ENCODE measurements at places on chromosomes 2 and 18.

DNA sequence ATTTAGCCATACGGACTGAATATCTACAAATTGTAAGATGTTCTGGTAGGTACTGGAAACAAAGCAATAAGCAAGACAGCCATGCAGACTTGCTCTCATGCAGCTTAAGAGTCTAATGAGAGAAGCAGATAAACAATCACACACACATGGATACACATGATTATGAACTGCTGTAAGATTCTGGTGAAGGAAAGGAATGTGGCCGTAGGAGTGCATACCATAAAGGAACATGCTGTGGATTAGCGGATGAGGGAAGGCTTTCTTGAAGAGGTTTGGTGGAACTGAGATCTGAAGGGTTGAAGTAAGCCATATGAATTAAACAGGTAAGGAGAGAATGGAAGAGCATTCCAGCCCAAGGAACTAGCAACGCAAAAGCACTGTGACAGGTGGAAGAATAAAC, 13.8 kb downstream of the CCDC93 start:
- DNase-seq = no peak

DNA sequence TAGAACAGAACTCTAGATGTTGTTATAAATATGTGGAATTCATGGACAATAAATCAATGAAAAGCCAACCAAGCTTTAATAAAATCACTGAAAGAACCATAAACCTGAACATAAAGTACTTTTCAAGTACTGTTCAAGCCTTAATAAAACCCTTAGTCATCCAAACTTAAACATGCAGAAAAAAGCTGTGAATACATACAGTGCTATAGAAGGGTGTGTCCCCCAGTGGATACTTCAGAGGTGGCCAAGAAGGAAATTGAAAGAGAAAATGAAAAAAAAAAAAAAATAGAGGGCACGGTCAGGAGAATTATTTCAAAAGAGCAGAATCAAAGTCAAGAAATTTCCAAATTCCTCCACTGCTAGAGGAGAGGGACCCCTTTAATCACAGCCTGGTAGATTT, 141.1 kb downstream of the SP100 start:
- DNase-seq = no peak

DNA sequence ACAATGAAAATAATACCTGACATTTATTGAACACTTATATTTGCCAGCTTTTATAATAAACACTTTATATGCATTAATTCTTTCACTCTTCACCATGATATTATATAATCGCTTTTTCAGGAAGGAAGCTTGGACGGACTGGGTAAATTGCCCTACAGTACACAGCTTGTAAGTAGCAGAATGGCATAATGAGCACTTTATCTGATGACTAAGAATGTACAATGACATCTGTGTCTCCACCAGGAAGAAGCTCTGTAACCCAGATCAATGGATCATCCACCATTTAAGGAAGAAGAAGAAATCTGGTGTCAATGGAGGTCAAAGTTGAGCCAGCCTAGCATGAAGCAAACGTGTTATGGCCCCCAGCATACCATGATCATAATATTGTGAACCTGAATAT, 444.0 kb upstream of the SPHKAP start:
- DNase-seq = no peak

- no peak for DNase-seq
These were observed 1.9 kb downstream of the PER2 start for GRCh38 chr2:238286551-238286950.

- no peak for DNase-seq
These were observed 6.7 kb downstream of the EVA1A start for GRCh38 chr2:75553935-75554531.

DNA sequence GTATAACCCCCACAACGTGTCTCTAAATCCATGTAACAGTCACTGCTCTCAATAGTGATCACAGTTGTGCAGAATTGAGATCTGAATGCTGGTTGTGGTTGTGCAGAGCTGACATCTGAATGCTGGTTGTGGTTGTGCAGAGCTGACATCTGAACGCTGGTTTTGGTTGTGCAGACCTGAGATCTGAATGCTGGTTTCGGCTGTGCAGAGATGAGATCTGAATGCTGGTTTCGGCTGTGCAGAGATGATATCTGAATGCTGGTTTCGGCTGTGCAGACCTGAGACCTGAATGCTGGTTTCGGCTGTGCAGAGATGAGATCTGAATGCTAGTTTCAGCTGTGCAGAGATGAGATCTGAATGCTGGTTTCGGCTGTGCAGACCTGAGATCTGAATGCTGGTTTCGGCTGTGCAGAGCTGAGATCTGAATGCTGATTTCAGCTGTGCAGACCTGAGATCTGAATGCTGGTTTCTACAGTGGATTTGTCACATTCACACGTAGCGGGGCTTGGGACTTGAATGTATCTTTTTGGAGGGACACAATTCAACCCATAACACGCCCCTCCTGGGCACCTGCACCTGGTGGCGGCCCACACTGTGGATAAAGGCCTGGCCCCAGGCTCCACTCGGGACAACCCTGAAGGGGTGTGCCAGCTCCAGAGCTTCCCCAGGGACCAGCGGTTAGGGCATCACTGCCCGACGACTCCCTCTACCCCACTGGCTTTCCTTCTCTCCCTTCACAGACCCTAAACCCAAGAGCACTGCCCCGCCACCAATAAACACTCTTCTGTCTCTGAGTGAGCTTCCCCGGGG, 51.1 kb upstream of the SLC66A3 start:
- no peak for DNase-seq

GRCh38 chr18:68604256-68604655, 110.7 kb downstream of the TMX3 start:
- no peak for DNase-seq

- no peak for DNase-seq
These were observed 8.3 kb upstream of the MRPL33 start for GRCh38 chr2:27762951-27763906.

- no peak for DNase-seq
These were observed 222.3 kb downstream of the SH3RF3 start for GRCh38 chr2:109351164-109351756.

DNA sequence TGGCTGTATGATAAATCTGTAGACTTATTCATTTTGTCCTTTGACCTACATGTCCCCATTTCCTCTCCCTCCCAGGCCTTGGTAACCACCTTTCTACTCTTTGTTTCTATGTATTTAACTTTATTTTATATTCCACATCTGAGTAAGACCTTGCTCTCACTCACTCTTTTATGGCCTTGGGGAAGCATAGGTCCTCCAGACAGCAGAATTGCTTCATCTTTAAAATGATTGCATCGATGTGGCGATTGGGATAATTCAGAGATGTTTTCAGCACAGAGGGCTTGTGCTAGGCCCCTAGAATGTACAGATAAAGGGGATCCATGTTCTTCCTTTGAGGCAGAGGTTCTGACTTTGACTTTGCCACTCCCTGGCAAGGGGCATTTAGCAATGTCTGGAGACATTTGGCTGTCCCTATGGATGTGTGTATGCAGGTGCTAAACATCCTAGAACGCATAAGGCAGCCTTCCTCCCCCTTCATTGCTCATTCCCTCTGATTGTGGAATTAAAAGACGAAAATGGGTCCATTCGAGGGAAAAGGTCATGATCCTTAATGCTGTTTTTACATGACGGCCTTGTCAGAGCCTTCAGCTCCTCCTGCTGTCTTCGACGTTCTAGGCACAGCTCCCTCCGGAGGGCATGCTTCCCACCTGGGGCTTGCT, 1.2 kb upstream of the GPR39 start:
- no peak for DNase-seq

- DNase-seq = no peak
These were observed 10.4 kb upstream of the KCNE4 start for GRCh38 chr2:223041527-223042109.

DNA sequence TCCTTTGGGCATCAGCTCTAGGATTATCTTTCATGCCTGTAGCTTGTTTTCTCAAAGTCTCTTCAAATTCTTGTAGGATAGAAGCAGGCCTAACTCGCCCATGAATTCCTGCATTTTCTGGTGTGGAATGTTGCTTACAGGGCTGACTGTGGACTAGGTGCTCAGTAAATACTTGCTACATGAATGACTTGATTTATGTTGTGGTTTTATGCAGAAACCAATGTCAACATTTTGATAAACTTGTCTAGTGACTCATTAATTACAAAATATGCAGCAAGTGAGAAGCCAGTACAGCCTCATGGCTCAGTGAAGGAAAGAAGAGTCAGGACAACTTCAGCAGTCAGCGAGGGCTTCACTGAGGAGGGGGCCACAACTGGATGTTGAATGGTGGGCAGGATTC, 110.6 kb upstream of the SIX2 start:
- DNase-seq = no peak

GRCh38 chr2:152961351-152961750, 242.9 kb downstream of the ARL6IP6 start:
- DNase-seq = no peak

- no peak for DNase-seq
These were observed 15.7 kb upstream of the MYO3B start for GRCh38 chr2:170162271-170162632.

DNA sequence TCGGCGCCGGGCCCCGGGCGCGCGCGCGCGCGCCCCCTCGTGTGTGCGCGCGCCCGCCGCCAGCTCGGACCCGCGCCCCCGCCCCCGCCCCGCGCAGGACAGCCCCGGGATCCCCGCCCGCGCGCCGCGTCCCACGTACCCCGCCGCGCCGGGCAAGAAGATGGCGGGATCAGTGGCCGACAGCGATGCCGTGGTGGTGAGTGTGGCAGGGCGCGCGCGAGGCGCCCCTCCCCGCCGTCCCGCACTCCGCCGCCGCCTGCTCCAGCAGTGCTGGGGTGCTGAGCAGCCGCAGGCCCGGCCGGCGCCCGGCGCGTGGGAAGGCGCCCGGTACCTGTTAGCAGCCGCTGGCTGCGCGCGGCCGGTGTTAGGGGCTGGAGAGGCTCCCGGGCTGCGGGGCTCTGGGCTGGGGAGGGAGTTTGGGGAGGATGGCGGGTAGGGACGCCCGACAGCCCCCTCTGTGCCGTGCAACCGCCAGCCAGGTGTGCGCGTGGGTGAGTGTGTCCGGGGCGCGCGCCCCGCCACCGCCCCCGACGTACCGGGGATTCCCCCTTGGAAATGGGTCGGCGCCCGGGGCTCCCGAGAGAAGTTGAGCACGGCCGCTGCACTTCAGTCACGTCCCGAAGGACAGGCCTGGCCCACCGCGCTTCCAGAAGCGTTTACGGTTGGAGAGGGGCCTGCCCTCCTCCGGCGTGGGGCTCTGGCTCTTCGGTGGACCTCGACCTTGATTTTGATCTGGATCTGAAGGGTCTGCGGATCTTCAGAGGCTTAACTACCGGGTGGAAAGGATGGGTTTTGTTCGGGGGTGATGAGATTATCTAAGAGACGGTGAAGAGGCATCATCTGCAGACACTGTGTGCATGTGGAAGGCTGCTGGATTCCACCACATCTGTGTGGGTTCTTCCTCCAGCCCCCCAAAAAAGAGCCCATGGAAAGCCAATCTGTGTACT, 697 bp downstream of the LGALSL start:
- DNase-seq = no peak

DNA sequence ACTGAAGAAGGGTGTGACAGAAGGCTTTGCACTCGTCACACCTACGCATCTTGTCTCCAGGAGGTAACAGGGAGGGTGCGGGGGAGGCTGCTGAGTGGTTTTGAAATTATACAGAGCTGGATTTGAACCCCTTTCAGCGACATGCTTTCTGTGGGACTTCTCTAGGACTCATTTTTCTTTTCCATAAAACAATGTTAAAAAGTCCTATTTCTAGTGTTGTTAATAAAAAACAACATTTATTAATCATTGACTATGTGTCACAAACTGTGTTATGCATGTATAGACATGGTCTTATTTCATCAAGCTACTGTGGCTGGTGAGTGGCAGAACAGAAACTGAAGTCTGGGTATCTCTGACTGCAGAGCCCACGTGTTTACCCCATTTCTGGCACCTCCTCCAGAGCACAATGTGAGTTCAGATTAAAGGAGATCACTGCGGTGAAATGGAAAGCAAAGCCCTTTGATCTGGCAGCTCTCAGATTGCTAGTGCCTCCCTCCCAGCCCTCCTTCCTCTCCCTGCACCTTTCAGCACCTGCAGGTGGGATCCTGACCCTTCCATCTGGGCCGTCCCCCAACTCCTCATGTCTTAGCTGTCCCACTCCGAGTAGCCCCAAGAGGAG, 315.5 kb upstream of the MYT1L start:
- DNase-seq = no peak

- no peak for DNase-seq
These were observed 2.7 kb upstream of the SLC66A2 start for GRCh38 chr18:79953971-79954651.

GRCh38 chr18:71673954-71674353, 870.2 kb downstream of the CBLN2 start:
- DNase-seq = no peak

DNA sequence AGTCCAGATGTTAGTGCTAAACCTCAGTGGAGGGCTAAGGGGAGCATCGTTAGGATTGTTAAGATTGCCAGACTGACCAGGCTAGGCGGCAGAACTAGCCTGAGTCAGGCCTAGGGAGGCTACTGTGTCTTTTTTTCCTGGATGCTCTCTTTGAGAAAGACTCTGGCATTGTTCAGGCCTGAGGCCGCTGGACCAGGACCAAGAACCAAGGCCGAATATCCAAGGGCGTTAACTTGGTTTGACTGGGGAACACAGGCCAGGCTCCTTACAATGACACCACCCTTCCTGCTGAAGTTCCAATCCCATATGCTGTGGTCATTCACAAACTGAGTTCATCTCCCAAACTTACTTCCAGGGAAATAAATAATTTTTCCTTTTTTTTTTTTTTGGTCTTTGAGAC, 10.6 kb downstream of the HTRA2 start:
- DNase-seq = no peak

- no peak for DNase-seq
These were observed 42.7 kb upstream of the CDH19 start for GRCh38 chr18:66646609-66647008.

DNA sequence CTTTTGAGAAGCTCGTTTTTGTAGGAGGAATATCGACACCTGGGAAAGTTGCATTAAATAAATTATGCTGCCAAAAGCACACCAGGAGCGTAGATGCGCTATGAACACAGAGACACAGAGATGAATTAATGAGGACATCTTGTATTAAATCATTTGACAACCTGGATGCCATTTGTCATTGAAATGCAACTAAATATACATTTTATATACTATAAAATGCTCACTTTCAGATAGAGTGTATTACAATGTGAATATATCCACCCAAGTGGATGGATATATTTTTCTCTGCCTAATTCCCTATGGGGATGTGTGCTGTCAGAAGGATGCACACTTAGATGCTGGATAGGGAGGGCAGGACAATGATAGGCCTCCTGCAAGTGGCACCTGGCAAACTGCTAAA, 426.2 kb downstream of the RIT2 start:
- DNase-seq = no peak

- DNase-seq = no peak
These were observed 140.8 kb upstream of the SPATS2L start for GRCh38 chr2:200165687-200166086.

GRCh38 chr2:56015711-56016115, 92.1 kb upstream of the EFEMP1 start:
- DNase-seq = no peak

GRCh38 chr18:72830109-72830508, 37.7 kb downstream of the NETO1 start:
- no peak for DNase-seq

Measured in stimulated activated CD8-positive, alpha-beta memory T cell treated with anti-CD3 and anti-CD28 coated beads, Interleukin-2, amount 100 ng/mL, for 1 hour (primary cell).